ENCODE measurements at places on chromosomes 1 and 21.

DNA sequence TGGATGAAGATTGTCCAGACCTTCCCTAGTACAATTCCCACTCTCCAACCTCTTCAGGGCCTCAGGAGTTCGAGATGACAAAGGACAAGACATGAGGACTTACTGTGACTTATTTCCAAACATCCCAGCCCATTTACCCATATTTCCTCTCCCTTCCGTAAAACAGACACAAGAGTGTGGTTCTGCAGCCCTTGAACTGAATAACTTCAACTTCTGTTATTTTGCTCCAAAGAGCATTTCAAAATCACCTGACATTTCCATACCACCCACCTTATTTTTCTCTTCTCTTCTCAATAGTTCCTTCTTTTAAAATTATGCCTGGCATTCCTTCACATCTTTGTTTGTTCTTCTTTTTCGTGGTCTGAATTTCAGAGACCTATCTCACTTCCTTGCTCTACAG, 8.7 kb upstream of the OR10K2 start:
- no peak for DNase-seq

GRCh38 chr1:228013935-228014930, 7.4 kb downstream of the WNT3A start:
- DNase-seq: no peak

DNA sequence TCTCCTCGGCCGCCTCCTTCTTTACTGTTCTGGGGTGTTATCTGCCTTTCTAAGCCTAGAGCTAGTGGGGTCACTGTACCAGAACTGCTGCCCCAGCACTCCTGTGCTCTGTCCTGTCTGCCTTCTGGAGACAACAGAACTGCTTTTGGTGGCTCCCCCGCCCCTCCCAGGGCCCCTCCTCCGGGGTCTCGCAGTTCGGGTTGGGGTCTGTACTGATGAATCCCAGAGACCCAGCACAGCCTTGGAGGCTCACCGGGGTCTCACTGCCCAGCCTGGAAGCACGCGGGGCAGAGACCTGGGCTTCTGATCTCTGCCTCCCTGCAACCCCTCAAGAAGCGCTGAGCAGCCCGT, 3.2 kb upstream of the PLEKHA6 start:
- DNase-seq: no peak

DNA sequence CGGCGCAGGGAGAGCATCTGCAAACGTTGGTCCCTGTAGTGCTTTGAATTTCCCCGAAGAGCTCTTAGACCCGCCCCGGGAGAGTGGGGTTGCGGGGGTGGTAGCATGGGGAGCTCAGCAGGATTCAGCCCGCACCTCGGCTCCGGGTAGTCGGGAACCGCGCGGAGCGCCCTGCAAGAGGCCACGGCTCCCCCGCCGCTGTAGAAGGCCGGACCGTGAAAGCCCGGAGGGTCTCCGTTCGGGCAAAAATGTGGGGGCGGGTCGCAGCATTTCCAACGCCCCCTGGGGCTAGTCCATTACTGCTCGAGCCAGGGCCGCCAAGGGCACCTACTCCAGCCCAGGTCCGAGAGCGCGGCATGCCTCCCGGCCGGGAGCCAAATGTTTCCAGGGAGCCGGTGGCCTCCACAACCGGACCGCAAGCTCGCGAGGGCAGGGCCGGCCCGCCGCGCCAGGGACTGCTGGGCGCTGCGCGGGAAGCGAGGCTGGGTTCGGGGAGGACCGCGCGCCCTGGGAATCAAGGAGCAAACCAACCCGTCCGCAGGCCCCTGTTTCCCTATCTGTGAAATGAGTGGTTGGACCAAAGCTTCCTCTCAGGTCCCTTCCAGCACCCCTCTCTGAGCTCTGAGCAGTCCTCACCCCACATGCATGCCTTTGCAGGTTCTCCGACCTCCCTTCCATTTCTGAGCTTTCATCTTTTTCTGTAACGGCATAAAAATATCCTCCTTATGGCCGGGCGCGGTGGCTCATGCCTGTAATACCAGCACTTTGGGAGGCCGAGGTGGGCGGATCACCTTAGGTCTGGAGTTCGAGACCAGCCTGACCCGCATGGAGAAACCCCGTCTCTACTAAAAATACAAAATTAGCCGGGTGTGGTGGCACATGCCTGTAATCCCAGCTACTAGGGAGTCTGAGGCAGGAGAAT, 775 bp upstream of the TMEM63A start:
- no peak for DNase-seq

- no peak for DNase-seq
Observed at GRCh38 chr1:77468949-77469710, 187.3 kb downstream of the AK5 start.

- no peak for DNase-seq
Observed at GRCh38 chr1:27940297-27940696, 5.5 kb downstream of the SMPDL3B start.

GRCh38 chr1:60699325-60699724, 383.0 kb upstream of the NFIA start:
- no peak for DNase-seq

- no peak for DNase-seq
Observed at GRCh38 chr1:47002211-47002610, 21.3 kb upstream of the CYP4X1 start.

DNA sequence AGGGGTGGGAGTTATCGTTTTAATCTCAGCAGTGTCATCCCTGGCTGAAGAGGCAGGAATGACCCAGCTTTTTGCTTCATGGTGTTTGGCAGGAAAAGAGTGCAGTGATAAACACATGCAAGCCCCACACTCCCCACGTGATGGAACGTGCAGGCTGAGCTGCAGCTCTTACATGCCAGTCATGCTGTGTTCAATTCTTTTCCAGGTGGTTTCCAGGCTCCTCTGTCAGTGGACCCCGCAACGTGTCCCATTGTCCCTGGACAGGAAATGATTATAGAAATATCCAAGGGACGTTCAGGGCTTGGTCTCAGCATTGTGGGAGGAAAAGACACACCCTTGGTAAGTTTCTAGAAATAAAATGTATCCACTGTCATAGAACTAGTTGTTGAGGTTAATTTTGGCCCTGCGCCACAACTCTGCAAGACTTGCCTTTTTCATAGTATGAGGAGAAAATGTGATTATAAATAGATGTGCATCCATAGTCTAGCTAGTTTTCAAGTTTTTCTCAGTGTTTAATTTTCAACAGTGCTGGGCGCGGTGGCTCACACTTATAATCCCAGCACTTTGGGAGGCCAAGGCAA, 110.2 kb upstream of the L1TD1 start:
- DNase-seq: no peak

- DNase-seq: no peak
Observed at GRCh38 chr1:37233606-37234005, 199.3 kb upstream of the GRIK3 start.

GRCh38 chr1:1206376-1206965, at the start of gene TNFRSF18:
TSS of gene TNFRSF18 (minus strand) at chr1:1206592. CDS start at chr1:1206571, 21 bp downstream.
- DNase-seq: peak; percentile 97

- DNase-seq: no peak
Observed at GRCh38 chr1:205286335-205286950, 35.1 kb downstream of the NUAK2 start.
